ENCODE measurements at places on chromosomes 4 and X.

- no peak for DNase-seq
Measured at GRCh38 chr4:39970671-39971640, 6.8 kb downstream of the PDS5A start.

DNA sequence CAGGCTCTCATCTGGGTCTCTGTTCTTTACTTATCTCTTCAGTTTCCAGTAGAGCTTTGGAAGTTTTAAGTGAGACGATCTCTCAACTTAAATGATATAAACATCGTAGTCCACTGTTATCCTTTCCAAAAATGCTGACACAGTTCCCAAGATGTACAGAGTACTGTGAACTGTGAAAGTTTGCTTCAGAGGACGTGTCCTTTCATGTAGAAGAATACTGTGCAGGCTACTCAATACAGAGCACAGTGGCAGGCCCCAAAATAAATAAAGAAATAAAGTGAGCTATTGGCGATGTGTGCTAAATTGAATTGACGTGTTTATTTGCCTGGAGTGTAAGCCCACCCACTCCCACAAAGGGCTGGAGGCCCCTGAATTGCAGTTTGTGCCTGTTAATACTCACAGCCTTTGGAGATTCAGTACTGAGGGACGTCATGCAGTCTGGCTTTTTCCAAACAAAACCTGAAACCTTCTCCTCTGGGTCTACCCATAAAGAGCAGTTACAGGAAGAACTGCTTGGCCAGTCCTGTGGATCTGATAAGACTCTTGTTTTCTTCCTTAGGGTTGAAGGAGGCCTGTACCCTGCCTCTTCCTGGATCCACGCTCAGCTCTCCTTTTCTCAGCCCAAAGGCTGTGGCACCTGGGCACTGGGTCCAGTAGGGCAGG is 66.1 kb downstream of the SOWAHB start:
- no peak for DNase-seq

GRCh38 chr4:1291091-1291490 is 1.4 kb downstream of the MAEA start:
- DNase-seq = no peak

GRCh38 chrX:113019958-113020357 is 179.3 kb upstream of the AMOT start:
- DNase-seq = no peak

- DNase-seq = no peak
Measured at GRCh38 chr4:52935317-52935716, 73.2 kb downstream of the RASL11B start.

DNA sequence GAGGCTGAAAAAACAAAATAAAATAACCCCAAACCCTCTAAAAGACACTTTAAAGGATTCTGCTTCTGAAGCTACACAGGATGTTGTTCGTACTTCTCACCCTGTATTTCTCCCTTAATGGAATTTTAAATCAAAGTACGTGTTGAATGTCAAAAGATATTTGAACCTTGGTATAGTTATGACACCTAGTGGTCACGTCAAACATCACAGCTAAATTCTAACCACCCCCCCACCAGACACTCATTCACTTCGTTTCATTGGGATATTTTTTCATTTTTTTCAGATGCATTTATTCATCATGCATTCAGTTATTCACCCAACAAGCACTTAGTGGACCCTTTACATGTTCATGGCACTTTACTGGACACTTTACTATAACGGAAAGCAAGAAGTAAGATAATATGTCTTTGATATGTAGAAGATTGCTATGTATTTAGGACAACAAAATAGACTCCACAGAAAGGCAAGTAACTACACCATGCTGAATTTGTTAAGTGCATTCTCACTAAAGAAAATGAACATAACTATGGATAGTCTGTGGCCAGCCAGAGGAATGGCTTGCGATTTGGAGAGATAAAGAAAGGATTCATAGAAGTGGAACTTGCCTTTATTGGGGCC is 62.5 kb upstream of the GPR174 start:
- peak; percentile 33 for DNase-seq

- no peak for DNase-seq
Measured at GRCh38 chr4:13597141-13597540, 30.4 kb downstream of the BOD1L1 start.

GRCh38 chrX:151227627-151228026 is 51.2 kb downstream of the GPR50 start:
- DNase-seq = no peak

DNA sequence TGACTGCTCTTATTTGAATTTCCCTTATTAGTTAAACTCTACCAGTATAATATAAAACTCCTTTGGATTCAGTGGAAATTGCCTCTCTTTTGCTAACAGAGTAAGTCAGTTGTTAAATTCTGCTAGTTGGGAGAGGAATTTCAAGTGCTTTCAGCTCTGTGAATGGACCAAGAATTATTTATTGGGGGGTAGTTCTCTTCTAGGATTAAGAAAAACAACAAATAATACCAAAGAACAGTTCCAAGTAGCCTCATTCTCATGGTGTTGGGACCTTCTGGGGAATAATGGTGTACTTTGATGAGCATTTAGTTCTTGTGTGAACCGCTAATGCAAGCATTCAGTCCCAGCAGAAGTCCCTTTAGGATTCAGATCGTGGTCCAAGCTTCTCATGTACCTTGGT is 11.6 kb downstream of the SPARCL1 start:
- DNase-seq = no peak

- DNase-seq = no peak
Measured at GRCh38 chrX:38649674-38650647, 88.6 kb downstream of the TSPAN7 start.

- DNase-seq = no peak
Measured at GRCh38 chr4:122632396-122633143, 11.7 kb upstream of the IL21 start.

- no peak for DNase-seq
Measured at GRCh38 chr4:185925910-185926360, 113.9 kb upstream of the SORBS2 start.

DNA sequence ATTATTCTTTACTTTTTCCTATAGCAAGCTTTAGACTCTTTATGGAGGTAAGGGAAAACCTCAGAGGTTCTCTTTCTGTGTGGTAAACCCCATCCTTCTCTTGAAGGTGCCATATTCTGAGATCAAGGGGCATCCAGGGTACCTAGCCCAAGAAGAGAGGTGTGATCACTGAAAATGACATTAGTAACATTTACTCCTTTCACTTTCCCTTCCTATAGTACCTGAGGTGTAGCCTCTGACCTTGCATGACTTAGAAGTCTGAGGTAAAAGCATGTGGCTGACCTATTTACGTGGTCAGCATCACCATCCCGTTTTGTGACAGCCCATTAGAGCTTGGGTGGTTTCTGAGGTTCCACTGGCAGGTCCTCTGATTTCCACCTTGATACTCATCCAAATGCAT is 25.7 kb downstream of the SGMS2 start:
- DNase-seq = no peak

GRCh38 chrX:99078301-99078700 is 1331.8 kb downstream of the PCDH19 start:
- no peak for DNase-seq

DNA sequence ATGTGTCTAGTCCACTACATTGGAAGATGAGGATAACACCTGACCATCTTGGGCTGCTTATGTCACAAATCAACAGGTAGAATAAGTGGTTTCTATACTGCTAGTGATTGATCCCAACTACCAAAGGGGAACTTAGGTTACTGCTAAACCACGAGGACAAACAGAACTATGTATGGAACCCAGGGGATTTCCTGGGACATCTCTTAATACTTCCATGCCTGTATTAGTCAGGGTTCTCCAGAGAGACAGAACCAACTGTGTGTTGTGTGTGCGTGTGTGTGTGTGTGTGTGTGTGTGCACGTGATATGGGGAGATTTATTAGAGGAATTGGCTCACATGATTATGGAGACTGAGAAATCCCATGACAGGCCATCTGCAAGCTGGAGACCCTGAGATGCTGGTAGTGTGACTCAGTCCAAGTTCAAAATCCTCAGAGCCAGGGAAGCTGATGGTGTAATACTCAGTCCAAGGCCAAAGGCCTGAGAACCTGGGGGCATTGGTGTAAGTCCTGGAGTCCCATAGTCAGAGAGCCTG is 16.2 kb upstream of the AFF1 start:
- DNase-seq = no peak

DNA sequence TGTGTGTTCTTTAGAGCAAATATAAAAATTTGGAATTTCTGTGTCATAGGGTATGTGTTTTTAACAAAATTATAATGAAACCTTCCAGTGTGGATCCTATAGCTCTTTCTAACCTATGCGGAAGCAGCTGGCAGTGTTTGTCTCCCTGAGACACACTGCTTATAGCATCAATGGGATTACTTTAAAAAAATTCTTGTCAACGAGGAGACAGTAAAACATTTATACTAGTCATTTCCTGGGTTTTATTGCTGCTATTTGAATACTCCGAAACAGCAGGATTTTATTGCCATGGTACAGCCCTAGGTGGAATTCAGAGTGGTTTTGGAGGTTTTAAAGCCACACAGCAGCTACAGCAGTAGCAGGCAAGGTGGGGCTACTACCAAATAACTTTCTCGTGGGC is 145.1 kb upstream of the IL1RAPL2 start:
- no peak for DNase-seq

- no peak for DNase-seq
Measured at GRCh38 chr4:180542445-180543100, 1700.6 kb upstream of the TENM3 start.

Data from SK-N-SH (cell line).